Thoracic aorta (tissue), 2 donors: ENCODE measurements at places on chromosomes 2 and 18. TPM values are rescaled to one million over a fixed set of nuclear protein-coding genes. Genes with fewer than 3 reads are reported as not detected.

- H3K36me3 ChIP-seq: no peaks in the 10 kb centered on the region
- no peak overlapping the region for H3K27ac ChIP-seq
- no peak overlapping the region for H3K4me3 ChIP-seq
Measured at GRCh38 chr2:70796262-70796661, 5.8 kb upstream of the FIGLA start.

GRCh38 chr2:111932841-111933291 lies 34.5 kb downstream of the MERTK start:
- peaks cover 9% of the 10 kb centered on the region for H3K36me3 ChIP-seq
- no peak overlapping the region for H3K4me3 ChIP-seq
- no peak for DNase-seq
- no peaks in the 10 kb centered on the region for H3K27me3 ChIP-seq
- no peaks in the 10 kb centered on the region for H3K4me1 ChIP-seq

DNA sequence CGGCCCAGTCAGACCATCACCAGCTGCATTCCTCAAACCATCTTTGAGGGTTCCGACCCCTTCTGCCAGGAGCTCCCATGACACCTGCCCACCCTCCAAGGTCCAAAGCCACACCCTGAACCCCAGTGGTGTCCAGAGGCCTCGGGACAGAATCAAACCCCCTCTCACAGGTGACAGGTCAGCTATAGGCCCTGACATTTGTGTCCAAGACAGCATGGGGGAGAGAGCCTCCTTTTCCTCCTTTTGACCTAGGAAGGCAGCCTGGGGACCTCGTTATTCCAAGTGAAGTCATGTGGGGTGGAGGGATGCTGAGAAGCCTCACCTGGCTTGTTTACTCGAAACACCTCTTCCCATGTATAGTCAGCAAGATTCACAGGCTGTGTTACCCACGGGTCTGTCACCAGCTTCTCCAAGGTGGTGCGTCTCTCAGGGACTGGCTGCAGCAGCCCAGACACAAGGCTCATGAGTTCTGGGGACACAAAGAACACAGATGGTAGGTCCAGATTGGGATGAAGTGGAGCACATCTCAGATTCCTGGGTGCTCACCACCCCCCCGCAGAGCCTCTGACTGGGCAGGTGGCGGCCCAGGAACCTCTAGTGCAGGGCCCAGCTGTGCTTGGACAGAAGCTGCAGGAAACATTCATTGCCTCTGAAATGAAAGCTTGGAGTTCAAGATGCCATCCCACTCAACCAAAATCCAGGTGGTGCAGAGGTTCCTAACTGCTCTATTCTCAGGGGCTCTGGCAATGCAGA lies 5.1 kb upstream of the MTERF4 start:
- peaks cover 8% of the 10 kb centered on the region for H3K4me1 ChIP-seq
- DNase-seq: no peak
- H3K4me3 ChIP-seq: no peak overlapping the region
- H3K36me3 ChIP-seq: no peaks in the 10 kb centered on the region
- no peak overlapping the region for H3K27ac ChIP-seq

GRCh38 chr18:10487154-10487553 lies 32.7 kb downstream of the APCDD1 start:
- H3K27me3 ChIP-seq: no peaks in the 10 kb centered on the region
- no peak overlapping the region for H3K27ac ChIP-seq
- no peak overlapping the region for H3K4me3 ChIP-seq
- peaks cover 34% of the 10 kb centered on the region for H3K36me3 ChIP-seq

- H3K4me3 ChIP-seq: no peak overlapping the region
- H3K27me3 ChIP-seq: no peaks in the 10 kb centered on the region
- no peak for DNase-seq
- peaks cover 4% of the 10 kb centered on the region for H3K4me1 ChIP-seq
Measured at GRCh38 chr2:236627193-236627592, 57.6 kb downstream of the ACKR3 start.

GRCh38 chr18:53544917-53545316 lies 679.6 kb downstream of the MBD2 start:
- H3K4me3 ChIP-seq: no peak overlapping the region
- H3K4me1 ChIP-seq: no peaks in the 10 kb centered on the region
- H3K27me3 ChIP-seq: no peaks in the 10 kb centered on the region
- DNase-seq: no peak

DNA sequence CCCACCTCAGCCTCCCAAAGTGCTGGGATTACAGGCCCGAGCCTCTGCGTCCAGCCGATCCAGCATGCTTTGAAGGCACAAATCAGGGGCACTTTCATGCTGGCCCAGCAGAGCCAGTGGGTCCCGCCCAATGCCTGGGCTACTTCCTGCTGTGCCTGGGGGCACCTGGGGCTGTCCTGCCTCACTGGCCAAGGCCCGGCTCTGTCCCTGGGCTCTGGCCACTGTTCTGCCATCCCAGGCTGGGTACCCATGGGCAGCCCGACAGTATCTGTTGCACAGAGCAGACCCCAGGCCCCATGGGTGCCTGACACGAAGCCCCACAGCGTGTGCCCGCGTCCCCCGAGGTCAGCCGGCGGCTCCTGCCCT lies 6.8 kb upstream of the GAL3ST2 start:
- H3K27me3 ChIP-seq: no peaks in the 10 kb centered on the region
- H3K36me3 ChIP-seq: no peaks in the 10 kb centered on the region
- DNase-seq: no peak
- H3K4me1 ChIP-seq: no peaks in the 10 kb centered on the region
- no peak overlapping the region for H3K4me3 ChIP-seq

- DNase-seq: no peak
- no peaks in the 10 kb centered on the region for H3K27me3 ChIP-seq
- peaks cover 2% of the 10 kb centered on the region for H3K36me3 ChIP-seq
Measured at GRCh38 chr18:79320216-79320850, 75.4 kb upstream of the NFATC1 start.

- peak overlapping the region; percentile 56 for H3K27ac ChIP-seq
- peak; percentile 60 for DNase-seq
- peaks cover 71% of the 10 kb centered on the region for H3K4me1 ChIP-seq
- H3K36me3 ChIP-seq: no peaks in the 10 kb centered on the region
- no peak overlapping the region for H3K4me3 ChIP-seq
Measured at GRCh38 chr2:20611077-20611843, 39.6 kb downstream of the HS1BP3 start.

GRCh38 chr2:44615950-44616518 lies 254.3 kb downstream of the CAMKMT start:
- H3K4me1 ChIP-seq: no peaks in the 10 kb centered on the region
- no peak overlapping the region for H3K4me3 ChIP-seq
- no peak for DNase-seq
- H3K27ac ChIP-seq: no peak overlapping the region
- no peaks in the 10 kb centered on the region for H3K27me3 ChIP-seq
- no peaks in the 10 kb centered on the region for H3K36me3 ChIP-seq

- H3K4me3 ChIP-seq: peak overlapping the region; percentile 91
- H3K4me1 ChIP-seq: peaks cover 24% of the 10 kb centered on the region
- no peaks in the 10 kb centered on the region for H3K36me3 ChIP-seq
- no peaks in the 10 kb centered on the region for H3K27me3 ChIP-seq
- peak overlapping the region; percentile 94 for H3K27ac ChIP-seq
Measured at GRCh38 chr2:45649462-45649857, 2.0 kb upstream of the PRKCE start.

Gene DNAH7
- 0.68 TPM for total RNA-seq

DNA sequence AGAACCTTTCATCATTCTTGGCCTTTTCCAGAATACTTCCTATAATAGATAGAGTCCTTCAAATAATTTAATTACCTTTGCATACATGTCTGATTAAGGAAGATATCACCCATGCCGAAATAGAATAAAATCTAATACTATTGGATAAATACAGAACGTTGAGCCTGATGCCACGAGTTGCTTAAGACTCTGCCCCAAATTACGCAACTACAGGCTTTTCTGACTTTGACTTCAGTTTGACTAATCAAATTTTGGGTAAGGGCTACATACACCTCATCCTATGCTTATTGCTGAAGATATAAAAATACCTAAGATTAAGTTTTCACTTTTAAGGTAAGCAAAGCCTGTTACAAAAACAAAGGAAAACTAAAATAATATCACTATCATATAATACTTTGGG lies 1065.1 kb upstream of the NRXN1 start:
- no peaks in the 10 kb centered on the region for H3K36me3 ChIP-seq
- no peak for DNase-seq
- H3K27me3 ChIP-seq: no peaks in the 10 kb centered on the region
- no peaks in the 10 kb centered on the region for H3K4me1 ChIP-seq
- no peak overlapping the region for H3K4me3 ChIP-seq

Gene MARCO
- 13.7 TPM for total RNA-seq

Gene SLC40A1
- total RNA-seq: 76.5 TPM

DNA sequence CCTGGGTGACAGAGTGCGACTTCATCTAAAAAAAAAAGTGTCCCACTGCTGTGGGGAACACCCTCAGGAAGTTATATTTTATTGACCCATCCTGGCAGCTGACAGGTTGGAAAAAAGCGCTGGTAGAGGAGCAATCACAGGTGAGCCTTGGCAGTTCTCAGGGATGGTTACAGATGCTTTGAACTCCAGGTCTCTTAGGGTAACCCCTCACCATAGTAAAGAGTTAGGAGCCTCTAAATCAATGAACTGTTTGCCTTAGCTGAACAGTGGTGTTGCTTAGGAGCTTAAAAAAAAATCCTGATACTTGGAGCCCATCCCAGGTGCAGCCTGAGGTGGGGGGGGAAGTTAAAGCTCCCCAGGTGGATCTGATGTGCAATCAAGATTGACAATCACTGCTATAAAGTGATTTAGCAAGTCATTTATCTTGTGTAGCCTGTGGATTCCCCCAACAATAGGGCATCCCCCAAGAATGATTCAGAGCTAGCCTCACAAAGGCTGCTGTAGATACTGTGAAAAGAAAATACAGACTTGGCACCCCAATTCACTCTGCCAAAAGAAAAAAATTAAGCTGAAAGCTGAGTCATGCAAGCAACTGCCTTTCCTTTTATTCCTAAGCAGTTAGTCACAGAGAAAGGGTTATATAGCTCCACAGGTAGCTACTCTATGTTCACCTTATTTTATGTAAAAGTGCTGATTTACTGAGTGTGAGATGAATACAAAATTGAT lies 14.8 kb downstream of the SLC16A14 start:
- no peak overlapping the region for H3K27ac ChIP-seq
- no peaks in the 10 kb centered on the region for H3K27me3 ChIP-seq
- no peak for DNase-seq
- H3K4me3 ChIP-seq: no peak overlapping the region

- DNase-seq: no peak
- no peaks in the 10 kb centered on the region for H3K36me3 ChIP-seq
- H3K27me3 ChIP-seq: no peaks in the 10 kb centered on the region
- H3K27ac ChIP-seq: no peak overlapping the region
- no peak overlapping the region for H3K4me3 ChIP-seq
Measured at GRCh38 chr18:24611075-24611474, 150.6 kb downstream of the HRH4 start.
